NCI-H748 treated with DMSO at 0.1 percent for 48 hours (cell line): ENCODE measurements at places on chromosomes 2 and 18.
A peak's percentile ranks its signal among the peaks of the same experiment; 100 is the strongest.

- no peak for DNase-seq
Measured at GRCh38 chr2:58497168-58497567, 256.0 kb upstream of the FANCL start.

DNA sequence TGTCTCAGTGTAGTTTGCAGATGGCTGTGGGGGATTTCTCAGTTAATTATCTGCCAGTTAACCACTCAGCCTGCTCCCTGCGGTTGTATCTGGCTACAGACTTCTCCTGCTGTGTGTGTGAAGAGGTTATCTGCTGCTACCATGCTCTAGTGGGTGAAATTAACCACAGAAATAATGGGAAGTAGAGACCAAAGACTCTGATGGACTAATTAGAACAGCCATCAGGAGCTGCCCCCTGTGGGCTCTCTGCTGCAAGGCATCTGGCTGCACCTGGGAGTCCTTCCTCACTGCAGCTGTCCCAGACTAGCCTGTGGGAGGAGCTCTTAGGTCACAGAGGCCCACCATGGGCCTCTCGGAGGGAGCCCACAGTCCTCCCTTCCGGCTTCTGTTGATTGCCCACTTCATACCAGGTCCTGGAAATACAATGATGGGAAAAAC is 66.6 kb downstream of the CTIF start:
- no peak for DNase-seq

GRCh38 chr2:73156539-73157124 is 43.9 kb upstream of the RAB11FIP5 start:
- DNase-seq: no peak

GRCh38 chr2:198767694-198768093 is 690.0 kb downstream of the SATB2 start:
- DNase-seq: no peak

- no peak for DNase-seq
Measured at GRCh38 chr18:5914016-5914415, 18.7 kb upstream of the TMEM200C start.

DNA sequence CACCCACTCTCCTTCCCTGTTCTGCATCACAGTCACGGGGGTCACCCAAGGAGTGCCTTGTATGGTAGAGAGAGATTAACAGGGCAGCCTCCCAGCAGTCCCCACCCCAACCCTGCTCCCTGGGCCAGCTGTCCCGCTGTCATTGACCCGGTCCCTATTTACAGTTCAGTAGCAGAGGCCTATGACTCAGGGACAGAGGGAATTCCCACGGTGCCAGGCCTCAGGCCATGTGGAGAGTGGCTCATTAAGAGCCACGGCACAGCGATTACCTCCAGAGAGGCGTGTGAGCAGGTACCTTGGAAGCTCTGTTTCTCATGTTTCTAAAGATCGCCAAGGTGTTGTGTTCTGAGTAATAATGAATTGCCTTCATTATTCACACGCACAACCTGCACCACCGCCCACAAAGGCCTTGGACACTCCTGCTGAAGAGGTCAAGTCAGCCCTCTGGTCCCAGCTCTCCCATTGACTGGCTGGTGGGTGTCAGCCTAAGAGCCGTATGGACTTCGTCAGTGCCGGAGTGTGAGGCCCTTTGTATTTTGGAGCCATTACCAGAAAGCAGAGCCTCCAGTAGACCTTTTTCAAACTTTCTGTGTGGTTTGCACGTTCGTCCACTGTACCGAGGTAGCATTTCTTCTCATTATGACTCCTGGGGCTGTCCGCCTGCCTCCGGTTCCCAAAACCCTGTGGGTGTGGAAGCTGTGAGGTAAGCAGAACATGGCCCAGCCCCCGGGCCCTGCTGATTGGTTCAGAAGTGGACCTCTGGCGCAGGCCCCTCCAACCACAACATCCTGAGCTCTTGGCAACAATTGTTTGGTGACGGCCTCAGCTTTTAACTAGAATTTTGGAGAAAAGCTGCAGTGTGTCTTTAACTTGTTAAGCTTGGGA is 47.0 kb downstream of the SERTAD2 start:
- DNase-seq: no peak

- DNase-seq: no peak
Measured at GRCh38 chr18:51520676-51521180, 323.2 kb upstream of the MEX3C start.

DNA sequence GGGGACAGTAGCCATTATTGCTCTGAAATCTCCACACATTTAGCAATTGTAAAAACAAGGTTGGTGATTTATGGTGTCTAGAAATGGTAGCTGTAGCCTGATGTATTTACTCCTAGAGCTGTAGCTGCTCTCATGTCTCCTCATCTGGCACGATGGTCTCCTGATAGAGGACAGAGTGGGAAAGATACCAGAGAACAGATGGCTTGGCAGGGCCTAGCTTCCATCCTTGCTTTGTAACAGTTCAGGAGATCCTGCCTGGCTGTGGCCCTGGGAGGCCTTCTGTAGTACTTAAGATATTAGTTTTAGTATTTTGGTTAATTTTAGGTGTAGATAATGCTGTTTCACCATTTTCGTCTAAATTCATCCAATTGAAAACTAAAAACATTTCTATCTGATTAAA is 6.7 kb downstream of the ATG16L1 start:
- no peak for DNase-seq

DNA sequence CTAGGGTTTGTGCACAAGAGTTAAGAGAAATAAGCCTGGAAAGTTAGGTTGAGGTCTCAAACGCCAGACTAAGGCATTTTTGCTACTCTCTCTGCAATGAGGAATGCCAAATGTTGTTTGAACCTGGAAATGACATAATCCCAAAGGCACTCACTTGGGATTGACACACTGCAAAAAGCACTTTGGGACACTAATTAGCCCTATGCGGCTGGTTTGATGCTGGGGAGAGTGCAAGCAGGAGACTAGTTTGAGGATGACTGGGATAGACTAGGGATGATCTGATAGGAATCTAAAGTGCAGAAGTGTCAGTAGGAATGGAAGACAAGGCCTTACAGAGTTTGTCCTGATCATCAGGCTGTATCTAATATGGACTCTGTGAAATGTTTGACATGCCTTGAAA is 469.0 kb downstream of the SLC4A3 start:
- no peak for DNase-seq

DNA sequence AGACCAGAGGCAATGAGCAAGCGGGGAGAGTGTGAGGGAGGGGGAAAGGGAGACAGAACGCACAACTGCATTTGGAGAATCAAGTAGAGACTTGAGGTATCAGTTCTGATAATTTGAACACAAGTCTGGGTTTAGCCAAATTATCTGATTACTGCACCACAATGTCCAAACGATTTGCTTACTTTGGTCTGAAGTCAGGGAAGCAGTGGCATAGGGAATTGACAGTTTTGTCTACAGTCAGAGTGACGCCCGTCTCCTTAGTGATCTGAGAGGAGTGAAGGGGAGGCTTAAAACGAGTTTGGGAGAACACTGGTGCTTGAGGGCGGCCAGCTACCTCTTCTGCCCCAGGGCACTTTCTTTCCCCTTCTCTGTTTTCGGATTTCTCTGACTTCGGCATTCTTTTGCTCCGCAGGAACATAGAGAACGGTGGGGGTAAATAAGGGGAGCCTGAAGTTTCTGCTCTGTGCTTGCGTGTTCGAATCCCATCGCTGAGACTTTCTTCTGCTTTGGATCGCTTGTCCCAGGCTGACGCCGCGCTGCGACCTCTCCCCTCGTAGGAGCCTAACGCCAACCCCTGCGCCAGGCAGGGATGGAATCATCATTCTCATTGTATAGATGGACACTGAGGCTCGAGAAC is 2.9 kb upstream of the DLX2 start:
- DNase-seq: no peak

DNA sequence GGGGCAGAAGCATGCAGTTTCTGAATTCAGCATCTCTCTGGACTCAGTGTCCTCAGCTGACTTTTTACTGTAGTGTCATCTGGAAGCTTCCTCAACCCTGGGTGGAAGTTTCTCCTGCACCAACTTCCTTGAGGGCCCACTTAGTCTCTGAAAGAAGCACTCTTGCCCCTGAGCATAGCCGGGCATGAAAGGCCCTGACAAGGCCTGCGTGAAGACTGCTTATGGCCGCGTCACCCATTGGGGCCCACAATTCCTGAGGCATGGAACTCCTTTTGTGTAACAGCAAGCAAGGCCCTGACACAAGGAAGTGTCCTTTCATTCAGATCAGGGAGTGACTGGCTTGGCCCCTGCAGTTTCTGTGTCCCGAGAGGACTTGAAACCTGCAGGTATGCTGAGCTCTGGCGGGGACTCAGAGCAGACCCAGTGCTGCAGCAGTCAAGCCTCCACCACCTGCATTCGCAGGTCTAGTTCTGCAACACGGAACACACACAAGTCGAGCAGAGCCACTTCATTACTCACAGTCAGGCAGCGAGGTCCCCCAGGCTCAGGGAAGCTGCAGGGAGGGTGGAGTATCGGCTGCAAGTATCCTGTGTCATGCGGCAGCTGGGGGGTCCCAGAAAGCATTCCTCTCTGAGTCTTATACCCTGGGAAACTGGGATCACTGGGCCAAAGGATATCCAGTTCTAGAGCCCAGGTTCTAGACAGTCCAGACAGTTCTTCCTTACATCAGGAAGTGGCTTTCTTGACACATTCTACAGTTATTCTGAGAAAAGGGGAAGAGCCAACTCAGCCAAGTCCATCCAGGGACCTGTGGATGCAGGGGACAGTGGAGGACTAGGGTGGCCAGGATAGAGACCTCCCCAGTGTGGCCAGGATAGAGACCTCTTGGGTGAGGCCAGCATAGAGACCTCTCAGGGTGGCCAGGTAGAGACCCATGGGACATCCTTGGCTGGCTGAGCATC is 35.6 kb upstream of the PRLH start:
- DNase-seq: no peak

DNA sequence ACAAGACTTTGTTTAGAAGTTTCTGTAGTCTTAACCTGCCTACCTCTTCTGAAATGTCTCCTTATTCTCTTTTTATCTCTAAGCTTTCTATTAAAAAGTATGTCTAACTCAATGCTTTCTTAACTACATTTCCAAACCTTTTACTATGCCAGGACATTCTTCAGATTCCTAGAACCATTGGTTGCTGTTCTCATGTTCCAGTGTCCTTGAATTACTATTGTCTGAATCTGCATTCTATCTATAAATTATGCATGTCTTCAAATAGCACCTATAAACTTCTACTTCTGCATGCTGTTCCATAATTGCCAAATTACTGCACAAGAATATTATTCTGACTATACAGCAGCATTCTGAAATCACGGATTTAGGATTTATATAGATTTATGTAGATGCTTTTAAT is 166.0 kb upstream of the VWC2L start:
- no peak for DNase-seq

DNA sequence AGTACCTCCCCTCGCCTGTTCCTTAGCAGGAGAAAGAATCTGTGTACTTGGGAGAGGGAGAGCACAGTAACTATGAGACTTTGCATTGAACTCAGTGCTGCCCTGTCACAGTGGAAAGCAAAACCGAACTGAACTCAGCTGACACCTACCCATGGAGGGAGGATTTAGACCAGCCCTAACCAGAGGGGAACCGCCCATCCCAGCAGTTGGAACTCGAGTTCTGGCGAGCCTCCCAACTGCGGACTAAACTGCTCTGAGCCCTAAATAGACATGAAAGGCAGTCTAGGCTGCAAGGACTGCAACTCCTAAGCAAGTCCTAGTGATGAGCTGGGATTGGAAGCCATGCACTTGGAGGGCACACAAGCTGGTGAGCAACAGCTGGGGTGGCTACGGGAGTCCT is 110.4 kb downstream of the GRB14 start:
- DNase-seq: no peak

DNA sequence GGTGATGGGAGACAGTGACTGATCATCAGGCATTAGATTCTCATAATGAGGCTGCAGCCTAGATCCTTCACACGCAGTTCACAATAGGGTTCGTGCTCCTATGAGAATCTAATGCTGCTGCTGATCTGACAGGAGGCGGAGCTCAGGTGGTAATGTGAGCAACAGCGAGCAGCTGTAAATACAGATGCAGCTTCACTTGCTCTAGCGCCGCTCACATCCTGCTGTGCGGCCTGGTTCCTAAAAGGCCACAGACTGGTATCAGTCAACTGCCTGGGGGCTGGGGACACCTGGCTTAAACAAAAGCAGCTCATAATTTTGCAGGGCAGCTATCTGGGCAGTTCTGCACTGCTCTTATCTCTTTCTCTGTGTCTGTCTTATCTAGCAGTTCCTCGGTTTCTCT is 20.4 kb upstream of the CD226 start:
- DNase-seq: peak; percentile 54

DNA sequence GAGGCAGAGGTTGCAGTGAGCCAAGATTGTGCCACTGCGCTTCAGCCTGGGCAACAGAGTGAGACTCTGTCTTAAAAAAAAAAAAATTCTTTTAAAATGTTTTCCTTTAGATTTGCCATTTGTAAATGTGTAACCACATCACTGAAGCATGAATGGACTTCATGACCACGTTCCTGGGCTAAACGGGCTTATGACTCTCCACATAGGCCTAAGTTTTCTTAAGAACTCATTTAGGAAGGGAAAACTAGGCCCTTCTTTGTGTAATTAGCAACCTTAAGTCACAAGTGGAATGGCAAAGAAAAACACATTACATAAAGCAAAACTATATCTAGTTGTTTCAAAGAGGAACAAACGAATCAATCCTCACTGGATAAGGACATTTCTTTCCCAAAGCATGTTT is 99.5 kb downstream of the MEIS1 start:
- DNase-seq: no peak

- DNase-seq: peak; percentile 35
Measured at GRCh38 chr2:171706152-171706803, 19.0 kb downstream of the DYNC1I2 start.

GRCh38 chr2:10137053-10137843 is 14.7 kb downstream of the RRM2 start:
- DNase-seq: no peak

DNA sequence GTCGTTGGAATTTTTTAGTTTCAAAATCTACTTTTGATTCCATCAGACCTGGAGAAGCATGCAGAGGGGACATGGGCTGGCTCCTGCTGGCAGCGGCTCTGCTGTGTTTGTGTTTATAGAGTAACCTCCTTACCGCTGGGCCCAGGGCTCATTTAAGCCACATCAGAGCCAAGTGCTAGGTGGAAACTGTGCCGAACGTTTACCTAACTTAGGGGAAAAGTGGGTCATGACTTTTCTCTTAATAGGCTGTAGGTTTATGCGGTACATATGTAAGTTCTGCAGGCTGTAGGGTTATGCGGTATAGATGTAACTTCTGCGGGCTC is 17.7 kb downstream of the CNDP2 start:
- DNase-seq: no peak

DNA sequence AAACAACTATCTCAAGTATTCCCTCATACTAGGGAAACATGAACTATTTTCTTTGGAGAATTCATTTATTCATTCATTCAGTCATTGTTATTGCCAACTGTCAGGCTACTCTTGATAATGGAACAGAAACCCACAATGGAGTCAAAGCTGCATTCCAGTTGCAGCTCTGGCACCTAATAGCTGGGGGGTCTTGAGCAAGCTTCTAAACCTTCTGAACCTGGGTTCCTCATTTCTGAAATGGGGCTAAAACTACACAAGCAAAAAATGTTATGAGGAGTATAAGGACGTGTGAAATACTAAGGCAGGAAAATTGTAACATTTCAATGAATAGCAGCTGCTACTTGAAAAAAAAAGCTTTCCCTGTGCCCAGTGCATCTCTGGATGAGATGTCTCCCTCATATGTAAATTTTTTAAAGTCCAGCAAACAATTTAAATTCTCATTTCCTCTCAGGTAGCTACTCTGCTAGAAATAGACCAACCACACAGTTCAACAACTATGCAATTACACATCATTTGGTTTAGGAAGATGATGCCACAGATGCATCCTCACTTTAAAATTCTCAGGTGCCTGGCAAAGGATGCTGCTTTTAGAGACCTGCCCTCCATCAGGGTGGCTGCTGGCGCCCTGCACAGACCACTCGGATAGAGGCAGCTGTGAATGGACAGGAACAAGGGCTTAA is 38.5 kb downstream of the SPRED2 start:
- no peak for DNase-seq

- DNase-seq: no peak
Measured at GRCh38 chr2:121197369-121198091, 87.5 kb downstream of the TFCP2L1 start.
